ENCODE measurements at places on chromosomes 2 and 18.

- DNase-seq: no peak
Observed at GRCh38 chr2:31088504-31089195, 49.6 kb downstream of the GALNT14 start.

- DNase-seq: peak; percentile 27
Observed at GRCh38 chr2:226791056-226791486, 8.5 kb downstream of the IRS1 start.

- no peak for DNase-seq
Observed at GRCh38 chr2:164910101-164910899, 45.0 kb downstream of the SLC38A11 start.

- DNase-seq: no peak
Observed at GRCh38 chr18:26386002-26386401, 159.8 kb downstream of the TAF4B start.

- no peak for DNase-seq
Observed at GRCh38 chr2:127086990-127087790, 19.8 kb downstream of the BIN1 start.

DNA sequence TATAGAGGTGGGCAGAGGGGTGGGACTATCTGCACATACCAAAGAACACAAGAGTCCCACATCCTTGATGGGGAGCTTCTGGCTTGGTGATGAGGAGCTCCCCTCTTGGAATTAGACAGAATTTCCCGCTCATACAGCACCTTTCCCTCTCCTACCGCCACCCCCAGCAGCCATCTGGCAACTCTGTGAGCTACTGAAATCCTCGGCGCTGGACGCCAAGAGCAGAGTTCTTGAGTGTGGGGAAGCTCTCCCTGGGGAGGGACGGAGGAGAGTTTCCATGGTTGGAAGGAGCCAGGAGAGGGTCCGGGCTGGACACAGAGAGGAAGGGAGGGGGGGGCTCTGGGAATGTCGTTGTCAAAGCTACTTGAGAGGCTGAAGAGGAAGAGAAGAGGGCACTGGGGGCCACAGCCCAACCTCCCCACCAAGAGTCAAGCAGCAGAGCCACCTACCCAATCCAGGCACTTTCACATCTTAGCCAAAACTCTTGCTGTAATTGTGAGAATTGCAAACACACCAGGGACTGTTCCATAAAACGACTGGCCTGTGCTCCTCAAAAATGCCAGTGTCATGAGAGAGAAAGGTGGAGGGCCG is 89.4 kb upstream of the MCFD2 start:
- DNase-seq: no peak

GRCh38 chr18:33673689-33674088 is 95.7 kb downstream of the ASXL3 start:
- no peak for DNase-seq

- DNase-seq: no peak
Observed at GRCh38 chr18:5419030-5419429, 123.5 kb upstream of the ZBTB14 start.
